Activated CD4-positive, alpha-beta T cell treated with anti-CD3 and anti-CD28 coated beads for 48 hours (primary cell): ENCODE measurements at places on chromosomes 7 and 10.

DNA sequence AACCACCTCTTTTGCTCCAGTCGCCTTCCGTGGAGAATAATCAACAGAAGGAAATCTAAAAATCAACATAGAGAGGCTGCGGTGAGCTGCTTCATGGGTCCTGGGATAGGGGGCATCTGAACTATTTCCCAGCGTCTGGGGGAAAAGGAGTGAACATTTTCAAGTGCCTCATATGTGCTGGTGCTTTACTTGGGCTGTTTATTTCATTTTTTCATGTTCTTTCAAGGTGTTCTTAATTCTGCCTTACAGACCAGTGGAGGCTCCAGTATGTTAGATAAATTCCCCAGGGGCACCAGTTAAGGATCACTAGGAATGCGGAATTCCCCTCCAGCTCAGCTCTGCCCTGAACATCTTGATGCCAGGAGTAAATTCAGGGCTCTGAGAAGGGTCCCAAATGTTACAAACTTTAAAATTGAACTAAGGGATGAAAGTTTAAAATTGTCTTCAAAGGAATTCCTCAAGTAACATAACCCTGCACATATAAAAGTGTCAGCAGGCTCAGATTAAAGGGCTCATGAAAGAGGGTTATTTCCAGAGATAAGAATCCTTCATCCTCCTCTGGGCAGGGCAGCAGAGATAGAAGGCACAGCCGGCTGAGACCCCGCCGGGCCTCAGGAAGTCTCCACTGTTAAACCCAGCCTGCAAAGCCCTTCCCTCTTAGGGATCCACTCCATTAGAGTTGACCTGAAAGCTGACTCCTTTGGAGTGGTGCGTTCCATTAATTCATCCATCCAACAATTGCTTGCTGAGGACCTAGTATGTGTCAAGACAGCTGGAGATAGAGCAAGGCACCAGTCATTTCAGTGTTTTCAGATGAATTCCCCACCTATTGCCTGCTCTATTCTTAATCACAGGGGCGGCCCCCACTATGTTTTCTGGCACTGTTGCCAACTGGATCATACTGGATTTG is 345.8 kb downstream of the KCNMA1 start:
- DNase-seq, result no peak

GRCh38 chr10:75015442-75015841 is 96.0 kb upstream of the SAMD8 start:
- DNase-seq, result no peak

DNA sequence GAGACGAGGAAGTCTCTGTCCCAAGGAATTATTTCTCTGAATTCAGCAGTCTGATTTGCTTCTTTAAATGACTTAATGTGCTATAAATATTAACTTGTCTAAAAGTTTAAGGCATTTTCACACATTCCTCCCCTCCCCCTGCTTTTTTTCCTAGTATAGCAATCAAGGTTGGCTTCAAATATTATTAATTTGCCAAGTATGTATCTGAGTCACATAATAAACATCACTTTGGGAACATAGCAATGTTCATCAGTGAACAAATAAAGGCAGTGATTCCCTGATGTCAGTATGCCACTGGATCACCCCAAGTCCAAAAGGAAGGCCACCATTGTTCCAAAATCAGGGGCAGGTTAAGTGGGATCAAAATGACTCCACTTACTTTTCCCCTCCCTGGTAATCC is 40.5 kb downstream of the PDE6C start:
- DNase-seq, result no peak

- DNase-seq, result no peak
These were observed 157.4 kb downstream of the EVX1 start for GRCh38 chr7:27399791-27400567.

DNA sequence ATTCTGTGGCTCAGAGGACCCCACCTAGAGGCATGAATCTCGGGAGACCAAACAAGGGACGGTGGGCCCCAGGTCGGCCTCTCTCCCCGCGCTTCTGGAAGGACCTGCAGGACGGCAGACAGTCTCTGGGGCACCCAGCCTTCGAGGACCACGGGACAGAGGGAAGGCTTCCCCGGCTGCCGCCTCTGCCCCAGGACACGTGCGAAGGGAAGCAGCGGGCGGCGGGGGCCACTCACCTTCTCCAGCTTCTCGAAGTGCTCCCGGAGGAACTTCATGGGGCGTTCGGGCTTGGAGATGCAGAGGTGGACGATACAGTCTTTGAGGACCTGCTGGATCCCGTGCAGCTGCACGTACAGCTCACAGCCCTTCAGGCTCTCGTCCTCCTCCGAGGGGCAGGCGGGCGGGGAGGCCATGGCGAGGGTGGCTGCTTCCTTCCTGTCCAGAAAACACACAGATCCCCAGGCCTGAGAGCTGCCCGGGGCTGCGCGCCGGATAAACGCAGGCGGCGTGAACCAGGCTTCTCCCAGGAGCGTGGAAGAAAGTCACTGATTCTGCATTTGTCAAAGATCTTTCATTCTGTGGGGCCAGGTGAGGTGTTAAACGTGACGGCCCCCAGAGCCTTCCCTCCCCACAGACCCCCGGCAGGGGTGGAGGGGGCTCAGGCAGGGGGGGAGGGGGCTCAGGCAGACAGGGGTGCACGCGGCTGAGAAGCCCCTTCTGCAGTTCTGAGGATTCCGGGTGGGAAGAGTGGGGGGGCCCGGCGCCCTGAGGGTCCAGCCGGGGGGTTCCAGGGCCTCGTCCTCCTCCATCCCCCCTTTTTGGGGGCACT is 15.2 kb upstream of the DNAAF5 start:
- DNase-seq, result no peak

DNA sequence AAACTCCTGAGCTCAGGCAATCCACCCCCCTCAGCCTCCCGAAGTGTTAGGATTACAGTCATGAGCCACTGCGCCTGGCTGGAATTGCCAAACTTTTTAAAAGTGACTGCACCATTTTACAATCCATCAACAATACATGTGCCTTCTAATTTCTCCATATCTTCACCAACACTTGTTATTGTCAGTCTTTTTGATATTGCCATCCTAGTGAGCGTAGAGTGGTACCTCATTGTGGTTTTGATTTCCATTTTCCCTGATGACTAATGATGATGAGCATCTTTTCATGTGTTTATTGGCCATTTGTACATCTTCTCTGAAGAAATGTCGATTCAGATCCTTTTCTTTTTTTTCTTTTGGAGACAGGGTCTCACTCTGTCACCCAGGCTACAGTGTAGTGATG is 21.7 kb upstream of the STRIP2 start:
- DNase-seq, result no peak

- no peak for DNase-seq
These were observed 186.2 kb upstream of the SVIL start for GRCh38 chr10:29820890-29821461.

GRCh38 chr7:10022957-10023356 is 950.7 kb upstream of the PHF14 start:
- no peak for DNase-seq

DNA sequence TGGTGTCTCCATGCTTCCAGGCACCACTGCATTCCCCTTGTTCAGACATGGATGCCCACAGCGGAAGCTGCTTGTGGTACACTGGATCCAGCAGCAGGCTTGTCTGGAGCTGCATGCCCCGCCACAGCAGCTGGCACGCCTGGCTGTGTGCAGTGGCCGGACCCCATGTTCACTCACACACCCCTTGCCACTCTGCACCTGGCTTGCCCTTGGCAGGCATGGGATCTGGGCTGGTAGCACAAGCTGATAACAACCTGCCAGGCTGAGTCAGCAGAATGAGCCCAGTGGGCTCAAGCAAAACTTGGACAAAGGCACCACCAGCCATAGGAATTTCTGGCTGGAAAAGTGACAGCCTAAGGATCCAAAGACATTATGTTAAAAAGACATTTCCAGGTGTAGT is 91.8 kb upstream of the TMEM168 start:
- no peak for DNase-seq

GRCh38 chr10:52999258-52999657 is 226.7 kb upstream of the MBL2 start:
- DNase-seq, result no peak

- DNase-seq, result no peak
These were observed 16.1 kb downstream of the MYO1G start for GRCh38 chr7:44962483-44963251.

- no peak for DNase-seq
These were observed 34.4 kb upstream of the ECHDC3 start for GRCh38 chr10:11707624-11708350.

- DNase-seq, result no peak
These were observed 15.1 kb upstream of the SVIL start for GRCh38 chr10:29649561-29650551.

DNA sequence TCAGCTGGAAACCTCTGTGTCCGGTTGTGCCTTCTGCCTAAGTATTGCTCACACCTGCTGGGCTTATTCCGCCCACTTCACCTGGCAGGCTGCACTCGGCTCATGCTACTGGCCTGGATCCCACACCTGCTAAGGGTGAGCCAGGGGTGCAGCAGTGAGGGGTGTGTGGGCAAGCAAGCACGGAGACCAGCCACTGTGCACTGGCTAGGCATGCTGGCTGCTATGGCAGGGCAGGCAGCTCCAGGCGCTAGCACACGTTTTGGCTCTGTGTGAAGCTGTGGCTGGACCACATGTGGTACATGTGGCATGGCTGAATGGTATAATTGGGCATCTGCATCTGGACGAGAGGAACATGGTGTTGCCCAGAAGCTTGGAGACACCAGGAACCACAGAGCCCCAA is 940.7 kb downstream of the NRG3 start:
- no peak for DNase-seq

- DNase-seq, result no peak
These were observed 439.3 kb downstream of the RPS24 start for GRCh38 chr10:78473006-78473405.

DNA sequence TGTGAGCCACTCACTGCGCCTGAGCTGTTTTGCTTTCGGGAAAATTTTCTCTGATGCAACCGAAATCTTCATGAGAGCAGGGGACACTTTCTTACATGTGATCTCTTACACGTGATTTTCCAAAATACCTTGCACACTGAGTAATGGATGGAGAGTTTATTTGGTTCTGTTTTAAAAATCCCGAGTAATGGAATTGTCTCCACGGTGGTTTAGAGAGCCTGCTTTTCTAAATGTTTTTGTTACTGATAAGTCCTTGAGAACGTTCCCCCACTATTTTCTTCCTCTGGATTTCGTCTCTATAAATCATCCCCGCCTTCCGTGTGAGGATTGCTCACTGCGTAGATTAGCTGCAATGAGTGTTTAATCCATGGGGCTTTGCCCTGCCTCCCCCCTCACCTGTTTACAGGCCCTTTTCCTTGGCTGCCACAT is 25.7 kb downstream of the CAMK1D start:
- no peak for DNase-seq

- peak; percentile 67 for DNase-seq
These were observed 293.9 kb downstream of the CCDC3 start for GRCh38 chr10:12707461-12708185.

- no peak for DNase-seq
These were observed 492.5 kb upstream of the ZMIZ1 start for GRCh38 chr10:78576276-78576675.

DNA sequence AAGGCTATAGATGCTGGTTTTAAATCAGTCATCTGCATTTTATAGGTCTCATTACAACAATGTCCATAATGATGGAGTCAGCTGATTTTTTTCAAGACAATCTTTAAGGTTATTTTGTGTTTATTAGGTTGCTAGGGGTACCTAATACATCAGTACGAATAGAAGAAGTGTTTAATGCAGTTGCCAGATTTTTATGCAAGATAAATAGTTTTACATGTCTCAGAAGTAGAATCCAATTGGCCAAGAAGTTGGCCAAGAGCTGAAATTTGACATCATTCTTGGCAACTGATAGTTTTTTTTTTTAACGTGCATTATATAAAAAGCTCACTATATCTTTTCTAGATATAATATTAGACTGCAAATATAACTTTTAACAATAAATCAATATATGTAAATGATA is 208.5 kb downstream of the TRIL start:
- DNase-seq, result no peak

- DNase-seq, result no peak
These were observed 337.2 kb downstream of the C7orf25 start for GRCh38 chr7:42574685-42575084.

GRCh38 chr7:140031364-140031763 is 31.4 kb downstream of the PARP12 start:
- no peak for DNase-seq

DNA sequence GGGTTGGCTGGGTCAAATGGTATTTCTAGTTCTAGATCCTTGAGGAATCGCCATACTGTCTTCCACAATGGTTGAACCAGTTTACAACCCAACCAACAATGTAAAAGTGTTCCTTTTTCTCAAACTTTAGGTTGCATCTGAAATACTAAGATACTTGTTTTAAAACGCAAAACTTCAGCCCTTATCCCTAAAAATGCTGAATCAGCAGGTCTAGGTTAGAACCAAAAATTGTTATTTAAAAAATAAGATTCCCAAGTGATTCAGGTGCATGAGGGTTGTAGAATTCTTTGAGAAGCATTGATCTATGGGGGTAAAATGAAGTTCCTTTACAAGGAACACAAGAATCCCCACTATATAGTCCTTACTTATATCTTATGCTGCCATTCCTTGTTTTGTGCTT is 56.5 kb upstream of the BICC1 start:
- DNase-seq, result no peak

DNA sequence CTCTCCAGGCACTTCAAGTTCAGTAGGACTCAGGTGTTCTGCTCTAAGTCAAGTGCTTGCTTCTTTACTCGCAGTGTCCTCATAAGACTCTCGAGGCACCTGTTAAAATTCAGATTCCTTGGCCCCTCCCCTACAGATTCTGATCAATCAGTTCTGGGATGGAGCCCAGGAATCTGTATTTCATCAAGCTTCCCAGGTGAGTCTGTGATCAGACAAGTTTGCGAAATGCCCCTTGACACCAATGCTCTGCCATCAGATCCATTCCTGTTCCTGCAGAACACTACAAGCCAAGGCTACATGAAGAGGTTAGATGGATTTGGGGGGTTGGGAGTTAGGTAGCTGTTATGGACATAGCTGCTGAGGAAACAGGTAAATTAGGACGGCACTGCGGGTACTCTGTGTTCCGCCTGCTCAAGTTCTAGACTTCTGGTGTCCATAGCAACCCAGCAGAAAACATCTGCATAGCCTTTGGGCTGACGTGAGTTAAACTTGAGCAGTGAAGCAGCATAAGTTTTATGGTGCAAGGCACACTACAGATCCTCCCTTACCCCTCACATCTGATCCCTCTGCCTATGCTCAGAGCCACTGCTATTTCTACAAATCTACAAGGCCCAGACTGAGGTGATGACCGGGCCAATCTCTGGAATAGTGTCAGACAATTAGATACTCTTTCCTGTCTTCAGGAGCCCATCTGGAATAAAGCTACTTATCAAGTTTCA is 6.8 kb upstream of the NCOA4 start:
- no peak for DNase-seq
